ENCODE measurements at places on chromosomes 7 and 10.
A peak's percentile ranks its signal among the peaks of the same experiment; 100 is the strongest.

DNA sequence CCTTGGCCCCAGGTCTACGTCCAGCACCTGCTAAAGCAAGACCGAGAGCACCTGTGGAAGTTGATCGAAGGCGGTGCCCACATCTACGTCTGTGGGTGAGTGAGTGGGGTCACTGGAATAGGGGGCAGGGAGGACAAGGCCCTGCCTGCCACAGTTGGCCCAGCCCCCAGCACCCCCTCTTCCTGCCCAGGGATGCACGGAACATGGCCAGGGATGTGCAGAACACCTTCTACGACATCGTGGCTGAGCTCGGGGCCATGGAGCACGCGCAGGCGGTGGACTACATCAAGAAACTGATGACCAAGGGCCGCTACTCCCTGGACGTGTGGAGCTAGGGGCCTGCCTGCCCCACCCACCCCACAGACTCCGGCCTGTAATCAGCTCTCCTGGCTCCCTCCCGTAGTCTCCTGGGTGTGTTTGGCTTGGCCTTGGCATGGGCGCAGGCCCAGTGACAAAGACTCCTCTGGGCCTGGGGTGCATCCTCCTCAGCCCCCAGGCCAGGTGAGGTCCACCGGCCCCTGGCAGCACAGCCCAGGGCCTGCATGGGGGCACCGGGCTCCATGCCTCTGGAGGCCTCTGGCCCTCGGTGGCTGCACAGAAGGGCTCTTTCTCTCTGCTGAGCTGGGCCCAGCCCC is 8.1 kb downstream of the TMEM120A start:
- peak; percentile 84 for DNase-seq

DNA sequence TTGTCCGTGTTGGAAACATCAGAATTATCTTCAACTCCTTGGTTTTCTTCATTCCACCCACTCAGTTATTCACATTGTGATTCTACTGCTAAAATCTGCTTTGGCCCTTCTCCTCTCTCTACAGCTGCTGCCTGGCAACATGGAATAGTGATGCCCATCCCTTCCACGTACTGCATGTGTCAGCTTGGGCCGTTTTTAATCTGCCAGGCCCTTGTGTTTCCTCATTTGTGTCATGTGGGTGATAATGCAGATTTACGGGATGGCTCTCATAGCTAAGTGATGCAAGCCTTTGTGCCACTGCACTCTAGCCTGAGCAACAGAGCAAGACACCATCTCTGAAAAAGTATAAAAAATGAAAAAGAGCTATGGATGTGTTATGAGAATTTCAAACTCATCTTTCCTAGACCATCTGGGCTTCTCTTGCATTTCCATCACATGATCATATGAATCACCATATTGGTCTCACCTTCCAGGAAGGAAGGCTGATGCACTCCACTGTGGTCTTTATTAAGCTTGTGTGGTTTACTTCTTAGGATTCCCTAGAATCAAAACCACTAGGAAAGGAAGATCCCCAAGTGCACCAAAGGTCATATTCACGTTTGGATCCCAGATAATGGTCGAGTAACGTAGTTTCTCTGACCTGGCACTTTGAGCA is 20.6 kb upstream of the CELF2 start:
- no peak for DNase-seq

DNA sequence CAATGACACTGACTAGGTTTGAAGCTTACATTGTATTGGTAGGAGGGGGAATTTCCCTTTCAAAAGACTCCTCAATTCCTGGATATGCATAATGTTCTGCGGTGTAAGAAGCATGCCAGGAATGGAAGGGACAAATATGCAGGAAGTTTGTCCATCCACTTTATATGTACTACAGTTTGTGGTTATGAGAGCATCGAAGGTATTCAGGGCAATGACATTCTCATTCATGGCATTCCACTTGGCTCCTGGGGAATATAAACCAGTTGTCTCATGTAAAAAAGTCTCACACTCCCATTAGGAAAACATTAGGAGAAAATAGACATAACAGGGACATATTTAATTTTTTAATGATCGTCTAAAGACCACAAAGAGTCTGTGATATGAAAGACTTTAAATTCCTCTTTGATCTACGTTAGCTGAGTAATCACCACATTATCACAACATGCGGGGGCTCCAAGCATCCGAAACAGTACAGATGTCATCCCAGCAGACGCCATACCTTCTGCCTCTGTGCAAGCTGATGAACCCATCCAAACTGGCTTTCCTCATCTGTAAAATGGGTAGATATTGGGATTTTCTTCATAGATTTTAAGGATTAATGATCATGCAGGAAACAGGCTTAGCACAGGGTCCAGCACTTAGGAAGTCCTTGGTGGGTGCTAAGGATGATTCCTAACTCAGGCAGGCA is 675.3 kb downstream of the INHBA start:
- peak; percentile 68 for DNase-seq

DNA sequence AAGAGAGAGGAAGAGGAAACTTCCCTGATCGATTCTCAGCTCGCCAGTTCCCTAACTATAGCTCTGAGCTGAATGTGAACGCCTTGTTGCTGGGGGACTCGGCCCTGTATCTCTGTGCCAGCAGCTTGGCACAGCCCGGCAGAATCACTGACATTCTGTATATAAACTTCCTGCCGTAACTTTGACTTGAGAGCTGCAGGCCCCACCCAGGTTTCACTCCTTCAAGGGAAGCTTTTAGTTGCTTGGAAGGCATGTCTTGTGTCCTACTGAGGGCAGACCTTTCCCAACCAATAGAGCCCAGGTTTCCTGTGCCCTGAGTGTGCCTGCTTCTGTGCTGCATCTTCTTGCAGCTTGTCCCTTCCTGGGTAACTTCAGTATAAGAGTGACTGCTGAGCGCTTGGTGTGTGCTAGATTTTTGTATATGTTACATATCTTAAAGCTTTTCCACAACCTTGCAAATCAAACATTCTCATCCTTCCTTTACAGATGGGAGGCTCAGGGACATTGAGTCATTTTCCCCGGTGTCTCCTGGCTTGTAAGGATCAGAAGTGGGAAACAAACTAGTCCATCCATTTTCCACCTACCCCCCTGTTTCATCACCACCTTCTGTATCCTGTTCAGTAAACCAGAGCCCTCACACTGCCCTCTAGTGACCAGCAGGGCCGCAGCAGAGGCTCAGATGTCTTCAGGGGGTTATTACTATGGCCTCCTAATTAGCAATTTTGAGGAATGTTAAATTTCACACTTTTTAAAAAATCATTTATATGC is 225.2 kb upstream of the PRSS58 start:
- peak; percentile 70 for DNase-seq

DNA sequence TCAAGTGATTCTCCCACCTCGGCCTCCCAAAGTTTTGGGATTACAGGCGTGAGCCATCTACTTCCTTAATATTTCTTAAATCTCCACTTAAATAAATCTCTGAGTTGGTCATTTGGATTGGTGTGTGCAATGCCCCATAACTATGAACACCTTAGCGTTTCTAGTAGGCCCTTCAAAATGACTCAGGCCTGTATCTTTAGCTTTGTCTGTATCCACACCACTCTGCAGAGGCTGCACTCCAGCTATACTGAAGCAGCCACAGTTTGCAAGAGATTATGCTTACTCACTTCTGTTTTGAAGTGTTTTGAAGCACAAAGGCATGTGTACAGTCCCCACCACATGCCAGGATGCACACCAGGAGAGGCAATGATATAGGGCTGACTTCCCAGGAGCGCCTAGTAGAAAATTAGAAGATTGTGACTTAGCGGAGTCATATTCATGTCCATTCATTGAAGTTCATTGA is 2.4 kb upstream of the ST7 start:
- peak; percentile 37 for DNase-seq

DNA sequence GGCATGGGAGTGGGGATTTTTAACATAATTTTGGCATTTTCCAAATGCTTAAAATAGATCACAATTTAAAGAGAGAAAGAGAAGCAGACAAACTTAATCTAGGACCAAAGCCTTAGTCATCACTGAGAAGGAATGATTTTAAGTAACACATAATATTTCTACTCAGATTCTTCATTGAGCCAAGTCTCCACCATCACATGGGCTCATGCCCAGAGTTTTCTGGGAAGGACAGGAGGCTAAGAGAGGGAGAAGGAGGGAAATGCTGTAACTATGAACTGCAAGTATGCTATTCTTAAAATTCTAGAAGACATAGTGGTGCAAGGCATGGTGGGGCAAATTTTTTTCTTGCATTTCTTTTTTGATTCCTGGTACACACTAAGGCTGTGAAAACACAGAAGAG is 23.8 kb upstream of the UBE2D1 start:
- no peak for DNase-seq

DNA sequence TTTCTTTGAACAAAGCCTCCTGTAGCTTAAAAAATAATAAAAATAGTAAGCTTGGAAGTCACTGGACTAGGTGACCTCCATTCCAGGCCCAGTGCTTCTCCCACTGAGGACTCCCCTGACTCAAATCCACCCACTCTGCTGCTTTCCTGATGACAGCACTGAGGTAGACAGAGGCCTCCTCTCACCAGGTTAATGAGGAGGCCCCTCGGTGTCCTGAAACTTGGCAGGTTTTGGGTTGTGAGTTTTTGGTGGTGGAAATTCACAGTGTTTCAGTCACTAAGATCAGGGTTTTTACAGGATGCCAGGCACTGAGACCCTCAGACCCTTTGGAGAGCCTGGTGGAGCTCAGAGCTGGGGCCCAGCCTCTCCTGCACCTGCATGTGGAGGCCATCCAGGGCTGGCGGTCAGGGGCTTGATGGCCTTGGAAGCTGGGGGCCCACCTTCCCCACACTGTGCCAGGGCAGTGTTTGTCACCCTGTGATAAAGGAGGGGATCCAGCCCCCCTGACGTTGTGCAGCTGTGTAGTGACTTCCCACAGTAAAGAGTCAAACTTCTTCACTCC is 19.1 kb downstream of the TSPAN14 start:
- DNase-seq: no peak

DNA sequence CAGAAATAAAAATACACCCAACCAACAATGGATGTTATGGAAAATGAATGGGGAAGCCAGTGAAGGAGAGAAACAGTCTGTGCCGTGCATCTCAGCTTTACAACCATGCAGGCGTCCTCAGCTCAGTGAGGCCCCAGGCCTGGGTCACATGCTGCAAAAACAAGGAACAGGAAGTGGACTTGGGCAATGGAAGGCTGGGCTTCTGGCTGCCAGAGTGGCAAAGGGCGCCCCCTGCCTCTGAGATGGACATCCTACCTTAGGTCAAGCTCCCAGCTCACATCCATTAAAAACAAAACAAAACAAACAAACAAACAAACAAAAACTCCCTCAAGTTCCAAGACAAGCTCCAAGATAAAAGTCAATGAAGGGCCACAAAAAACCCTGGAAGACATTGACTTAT is 54.7 kb upstream of the AFAP1L2 start:
- no peak for DNase-seq

- no peak for DNase-seq
Measured at GRCh38 chr7:762885-763284, 35.8 kb upstream of the PRKAR1B start.
